ENCODE measurements at places on chromosomes 13 and 19.
A peak's percentile ranks its signal among the peaks of the same experiment; 100 is the strongest.

DNA sequence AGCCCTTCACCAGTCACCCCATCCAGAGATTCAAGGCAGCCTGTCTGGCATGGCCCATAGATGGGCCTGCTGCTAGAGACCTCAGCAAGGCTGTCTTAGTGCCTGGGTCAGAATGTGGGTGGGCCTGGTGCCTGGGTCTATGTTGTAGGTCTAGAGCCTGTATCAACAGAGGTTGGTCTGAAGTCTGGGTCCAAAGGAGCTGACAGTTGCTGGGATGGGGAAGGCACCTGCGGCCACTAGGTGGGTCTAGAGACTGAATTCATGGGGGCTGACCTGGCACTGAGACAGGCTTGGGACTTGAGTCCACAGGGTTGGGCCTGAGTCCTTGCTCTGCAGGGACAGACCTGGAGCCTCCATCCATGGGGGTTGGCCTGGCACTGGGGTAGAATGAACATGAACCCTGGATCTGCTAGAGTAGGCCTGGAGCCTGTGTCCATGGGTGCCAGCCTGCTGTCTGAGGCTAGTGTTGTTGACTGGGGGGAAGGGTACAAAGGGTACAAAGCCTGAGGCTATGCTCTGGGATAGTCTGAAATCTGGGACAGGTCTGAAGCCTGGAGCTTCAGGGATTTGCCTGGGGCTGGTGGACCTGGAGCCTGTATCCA is 516.8 kb downstream of the OLFM4 start:
- DNase-seq, result no peak
- no peak overlapping the region for H3K4me3 ChIP-seq
- no peaks in the 10 kb centered on the region for H3K4me1 ChIP-seq
- no peaks in the 10 kb centered on the region for H3K36me3 ChIP-seq
- no peak overlapping the region for H3K27ac ChIP-seq

GRCh38 chr13:99191900-99192399 is 8.7 kb upstream of the UBAC2 start:
- no peaks in the 10 kb centered on the region for H3K36me3 ChIP-seq
- DNase-seq, result no peak
- no peak overlapping the region for H3K27ac ChIP-seq
- H3K4me1 ChIP-seq, result no peaks in the 10 kb centered on the region
- H3K4me3 ChIP-seq, result no peak overlapping the region
- peaks cover 4% of the 10 kb centered on the region for H3K27me3 ChIP-seq

DNA sequence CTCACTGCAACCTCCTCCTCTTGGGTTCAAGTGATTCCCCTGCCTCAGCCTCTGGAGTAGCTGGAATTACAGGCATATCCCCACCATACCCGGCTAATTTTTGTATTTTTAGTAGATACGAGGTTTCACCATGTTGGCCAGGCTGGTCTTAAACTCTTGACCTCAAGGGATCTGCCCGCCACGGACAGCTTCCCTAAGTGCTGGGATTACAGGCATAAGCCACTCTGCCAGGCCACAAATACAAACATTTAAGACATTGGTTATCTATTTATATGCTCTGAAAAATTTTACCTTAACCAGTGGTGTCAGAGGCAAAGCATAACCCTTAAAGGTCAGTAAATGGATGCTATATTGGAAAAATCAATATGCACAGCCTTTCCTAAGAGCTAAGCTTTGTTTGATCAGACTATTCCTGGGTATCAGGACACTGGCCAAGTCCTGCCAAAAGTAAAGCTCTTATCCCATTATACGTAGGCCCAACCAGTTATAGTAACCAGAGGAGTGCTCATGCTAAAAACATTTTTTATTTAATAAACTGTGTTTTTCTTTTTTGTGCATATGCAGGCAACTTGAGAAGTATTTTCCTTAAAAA is 56.4 kb upstream of the STARD13 start:
- H3K4me3 ChIP-seq, result no peak overlapping the region
- H3K27ac ChIP-seq, result no peak overlapping the region
- DNase-seq, result no peak
- H3K27me3 ChIP-seq, result no peaks in the 10 kb centered on the region
- H3K4me1 ChIP-seq, result no peaks in the 10 kb centered on the region

- no peak overlapping the region for H3K4me3 ChIP-seq
- H3K27ac ChIP-seq, result peak overlapping the region; percentile 23
- no peaks in the 10 kb centered on the region for H3K36me3 ChIP-seq
- H3K27me3 ChIP-seq, result no peaks in the 10 kb centered on the region
- DNase-seq, result no peak
Measured at GRCh38 chr13:48586591-48587103, 53.8 kb upstream of the RCBTB2 start.

DNA sequence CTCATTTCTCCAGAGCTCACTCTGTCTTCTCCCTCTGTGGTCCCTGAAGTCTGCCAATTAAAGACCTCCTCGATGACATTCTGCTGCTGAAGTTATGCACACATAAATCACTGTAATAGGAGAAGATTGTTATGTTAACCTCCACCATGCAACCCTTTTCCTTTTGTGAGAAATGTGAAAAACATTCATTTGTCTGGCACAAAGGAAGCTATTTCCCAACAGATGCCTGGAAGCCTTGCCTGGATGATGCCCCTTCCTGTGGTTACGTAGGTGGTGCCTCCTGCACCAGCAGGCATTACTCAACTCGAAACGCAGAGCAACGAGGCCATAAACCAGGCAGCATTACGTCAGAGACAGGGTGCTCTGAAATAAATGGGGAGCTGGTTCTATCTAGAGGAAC is 327.4 kb upstream of the ZNF507 start:
- H3K27me3 ChIP-seq, result no peaks in the 10 kb centered on the region
- no peaks in the 10 kb centered on the region for H3K36me3 ChIP-seq
- DNase-seq, result no peak
- H3K4me3 ChIP-seq, result no peak overlapping the region

DNA sequence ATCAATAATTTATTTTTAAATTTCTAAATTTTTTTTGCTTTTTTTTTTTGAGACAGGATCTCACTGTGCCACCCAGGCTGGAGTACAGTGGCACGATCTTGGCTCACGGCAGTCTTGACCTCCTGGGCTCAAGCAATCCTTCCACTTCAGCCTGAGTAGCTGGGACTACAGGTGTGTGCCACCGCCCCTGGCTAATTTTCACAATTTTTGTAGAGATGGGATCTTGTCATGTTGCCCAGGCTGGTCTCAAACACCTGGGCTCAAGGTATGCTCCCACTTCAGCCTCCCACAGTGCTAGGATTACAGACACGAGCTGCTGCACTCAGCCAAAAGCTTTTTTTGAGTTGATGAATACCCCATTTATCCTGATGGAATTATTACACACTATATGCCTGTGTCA is 50.8 kb downstream of the DPY19L3 start:
- no peak for DNase-seq

- peaks cover 86% of the 10 kb centered on the region for H3K36me3 ChIP-seq
- no peaks in the 10 kb centered on the region for H3K4me1 ChIP-seq
- no peaks in the 10 kb centered on the region for H3K27me3 ChIP-seq
Measured at GRCh38 chr19:32350987-32351348, 5.6 kb downstream of the ZNF507 start.

- H3K4me1 ChIP-seq, result peaks cover 10% of the 10 kb centered on the region
- peak overlapping the region; percentile 87 for H3K27ac ChIP-seq
Measured at GRCh38 chr19:10565028-10565566, 713 bp downstream of the KRI1 start.

- H3K27me3 ChIP-seq, result no peaks in the 10 kb centered on the region
- no peak for DNase-seq
- no peak overlapping the region for H3K4me3 ChIP-seq
- H3K4me1 ChIP-seq, result no peaks in the 10 kb centered on the region
- H3K27ac ChIP-seq, result no peak overlapping the region
Measured at GRCh38 chr13:63460462-63461090, 2044.9 kb upstream of the PCDH20 start.

- no peak overlapping the region for H3K27ac ChIP-seq
- no peak for DNase-seq
- peaks cover 37% of the 10 kb centered on the region for H3K27me3 ChIP-seq
- peaks cover 17% of the 10 kb centered on the region for H3K4me1 ChIP-seq
- H3K4me3 ChIP-seq, result peak overlapping the region; percentile 58
- H3K36me3 ChIP-seq, result peaks cover 34% of the 10 kb centered on the region
Measured at GRCh38 chr13:112071723-112072533, 5.0 kb downstream of the SOX1 start.

DNA sequence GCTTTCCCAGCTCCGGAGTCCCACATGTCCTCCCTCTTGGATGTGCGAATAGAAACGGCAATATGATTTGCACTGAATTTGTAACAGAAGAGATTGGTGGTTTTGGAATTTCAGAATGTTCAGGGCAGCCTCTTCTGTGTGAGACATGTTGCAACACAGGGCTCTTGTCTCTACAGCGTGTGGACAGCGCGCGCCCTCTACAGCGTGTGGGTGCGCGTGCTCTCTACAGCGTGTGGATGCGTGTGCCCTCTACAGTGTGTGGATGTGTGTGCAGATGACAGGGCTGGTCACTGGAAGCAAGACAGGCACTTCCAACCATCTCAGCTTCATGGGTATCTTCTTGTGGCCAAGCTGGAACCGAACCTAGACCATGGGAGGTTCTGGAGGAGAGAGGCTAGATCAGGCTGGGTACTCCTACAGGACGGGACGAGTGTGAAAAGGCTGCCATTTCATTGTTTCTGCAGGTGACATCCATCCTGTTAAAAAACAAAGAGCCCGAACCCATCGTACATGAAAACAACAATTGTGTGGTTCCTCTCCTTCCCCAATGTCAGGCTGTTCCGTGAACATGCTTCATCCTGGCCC is 78.4 kb downstream of the TEX29 start:
- H3K27ac ChIP-seq, result no peak overlapping the region
- DNase-seq, result no peak
- no peaks in the 10 kb centered on the region for H3K36me3 ChIP-seq

GRCh38 chr19:52148256-52148655 is 8.5 kb upstream of the ZNF616 start:
- DNase-seq, result no peak
- no peak overlapping the region for H3K27ac ChIP-seq
- H3K4me3 ChIP-seq, result no peak overlapping the region
- no peaks in the 10 kb centered on the region for H3K27me3 ChIP-seq
- H3K36me3 ChIP-seq, result no peaks in the 10 kb centered on the region

DNA sequence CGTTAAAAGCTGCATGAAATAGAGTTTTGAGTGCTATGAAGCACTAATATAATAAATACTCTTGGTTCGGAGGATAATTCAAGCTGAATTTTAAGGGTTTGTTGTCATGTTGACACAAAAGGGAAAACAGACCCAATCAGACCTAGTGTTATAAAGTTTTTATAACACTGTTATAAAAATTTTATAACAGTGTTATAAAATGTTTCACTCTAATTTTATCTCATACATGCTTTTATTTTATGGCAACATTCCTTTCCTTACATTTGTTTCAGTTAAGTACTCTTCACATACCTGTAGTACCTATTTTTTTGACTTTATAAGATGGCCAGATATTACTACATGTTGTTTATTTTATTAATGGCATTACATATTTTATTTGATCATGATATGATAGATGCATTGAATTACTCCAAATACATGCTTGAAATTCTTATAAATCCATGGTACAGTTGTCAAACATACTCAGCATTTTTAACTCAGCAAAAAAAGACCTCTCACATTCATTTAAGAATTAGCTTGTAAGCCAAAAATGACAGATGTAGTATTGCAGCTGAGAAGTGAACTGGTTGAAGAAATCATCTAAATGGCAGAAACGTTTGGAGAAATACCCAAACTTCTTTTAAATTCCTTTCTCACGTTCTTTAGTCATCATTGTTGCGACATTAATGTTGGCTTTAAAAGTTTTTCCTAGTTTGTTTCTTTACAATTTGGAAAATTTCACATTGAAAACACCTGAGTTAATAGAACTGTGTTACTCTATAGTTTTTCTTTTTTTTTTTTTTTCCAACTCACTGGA is 104.5 kb downstream of the PIBF1 start:
- no peak for DNase-seq
- H3K27ac ChIP-seq, result no peak overlapping the region
- no peak overlapping the region for H3K4me3 ChIP-seq
- H3K4me1 ChIP-seq, result no peaks in the 10 kb centered on the region

DNA sequence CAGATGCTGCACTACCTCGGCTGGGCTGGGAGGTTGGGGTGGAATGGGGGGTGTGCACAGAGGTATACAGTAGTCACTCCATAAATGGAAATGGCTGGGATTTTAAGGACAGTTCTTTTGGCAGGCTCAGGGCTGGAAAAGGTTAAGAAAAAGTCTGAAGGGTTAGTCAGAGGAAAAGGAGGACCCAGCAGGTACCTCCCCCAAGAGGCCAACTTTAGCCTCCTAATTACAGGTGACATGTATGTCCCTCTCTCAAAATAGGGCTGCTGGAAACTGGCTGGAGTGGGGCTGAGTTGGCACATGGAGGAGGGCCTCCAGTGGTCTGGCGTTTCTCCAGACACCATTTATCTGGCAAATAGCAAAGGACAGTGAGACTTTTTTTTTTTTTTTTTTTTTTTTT is 994 bp downstream of the CCDC194 start:
- no peaks in the 10 kb centered on the region for H3K27me3 ChIP-seq
- H3K4me3 ChIP-seq, result no peak overlapping the region
- no peak for DNase-seq
- peaks cover 4% of the 10 kb centered on the region for H3K4me1 ChIP-seq
- no peaks in the 10 kb centered on the region for H3K36me3 ChIP-seq
- H3K27ac ChIP-seq, result no peak overlapping the region

- H3K27ac ChIP-seq, result no peak overlapping the region
- no peak for DNase-seq
- no peaks in the 10 kb centered on the region for H3K36me3 ChIP-seq
- H3K4me1 ChIP-seq, result peaks cover 5% of the 10 kb centered on the region
- no peak overlapping the region for H3K4me3 ChIP-seq
- no peaks in the 10 kb centered on the region for H3K27me3 ChIP-seq
Measured at GRCh38 chr13:54210397-54211049, 1181.9 kb downstream of the OLFM4 start.

- H3K4me1 ChIP-seq, result no peaks in the 10 kb centered on the region
- no peak overlapping the region for H3K4me3 ChIP-seq
- DNase-seq, result no peak
- no peaks in the 10 kb centered on the region for H3K27me3 ChIP-seq
Measured at GRCh38 chr19:5762608-5763217, 21.8 kb downstream of the PRR22 start.

DNA sequence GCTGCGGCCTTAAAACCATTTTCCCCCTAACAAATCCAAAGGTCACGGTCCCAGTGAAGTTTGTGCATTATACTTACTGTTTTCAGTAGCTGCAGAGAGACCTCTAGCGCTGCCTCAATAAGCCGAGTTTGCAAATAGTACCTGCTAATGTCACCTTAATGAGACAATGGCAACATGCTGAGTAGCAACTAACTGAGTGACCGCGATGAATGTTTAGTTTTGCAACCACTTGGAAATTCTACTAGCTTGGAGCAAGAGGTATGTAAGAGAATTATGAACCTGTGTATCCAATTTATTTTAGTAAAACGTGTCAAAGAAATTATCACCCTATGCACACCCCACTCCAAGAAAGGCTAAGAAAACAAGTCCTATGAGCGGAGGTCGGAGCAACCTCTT is 1.2 kb downstream of the KPNA3 start:
- no peaks in the 10 kb centered on the region for H3K36me3 ChIP-seq
- H3K27me3 ChIP-seq, result peaks cover 4% of the 10 kb centered on the region
- peaks cover 4% of the 10 kb centered on the region for H3K4me1 ChIP-seq
- H3K4me3 ChIP-seq, result peak overlapping the region; percentile 79

GRCh38 chr13:42534785-42535184 is 39.2 kb upstream of the TNFSF11 start:
- no peaks in the 10 kb centered on the region for H3K36me3 ChIP-seq
- no peaks in the 10 kb centered on the region for H3K4me1 ChIP-seq
- DNase-seq, result no peak
- no peaks in the 10 kb centered on the region for H3K27me3 ChIP-seq
- H3K4me3 ChIP-seq, result no peak overlapping the region
- H3K27ac ChIP-seq, result no peak overlapping the region
